Tibial artery (tissue), 4 donors: ENCODE measurements at places on chromosomes 7 and 10.

- DNase-seq = no peak
These were observed 30.3 kb downstream of the GATA3 start for GRCh38 chr10:8084799-8085198.

DNA sequence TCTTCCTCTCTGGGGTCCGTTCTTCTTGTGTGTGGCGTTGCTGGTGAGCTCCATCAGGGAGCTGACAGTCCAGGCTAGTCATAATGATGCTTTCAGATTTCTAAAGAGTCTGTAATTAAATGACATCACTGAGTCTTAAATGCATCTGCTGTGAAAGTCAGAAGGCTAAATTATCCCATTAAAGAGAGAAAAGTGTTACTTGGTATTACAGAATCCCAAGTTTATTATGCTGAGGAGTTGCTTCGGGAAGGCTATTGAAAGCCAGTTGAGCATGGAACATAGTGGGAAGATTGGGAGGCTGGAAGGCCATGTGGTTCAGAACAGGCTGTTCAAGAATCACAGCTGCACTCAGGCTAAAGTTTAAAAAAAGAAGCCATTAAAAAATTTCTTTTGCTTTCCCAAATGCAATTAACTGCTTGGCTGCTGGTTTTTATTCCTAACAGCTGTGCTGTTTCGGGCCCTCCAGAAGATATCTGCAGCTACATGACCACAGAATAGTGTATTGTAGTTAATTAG is 342.6 kb upstream of the LRGUK start:
- no peak for DNase-seq

DNA sequence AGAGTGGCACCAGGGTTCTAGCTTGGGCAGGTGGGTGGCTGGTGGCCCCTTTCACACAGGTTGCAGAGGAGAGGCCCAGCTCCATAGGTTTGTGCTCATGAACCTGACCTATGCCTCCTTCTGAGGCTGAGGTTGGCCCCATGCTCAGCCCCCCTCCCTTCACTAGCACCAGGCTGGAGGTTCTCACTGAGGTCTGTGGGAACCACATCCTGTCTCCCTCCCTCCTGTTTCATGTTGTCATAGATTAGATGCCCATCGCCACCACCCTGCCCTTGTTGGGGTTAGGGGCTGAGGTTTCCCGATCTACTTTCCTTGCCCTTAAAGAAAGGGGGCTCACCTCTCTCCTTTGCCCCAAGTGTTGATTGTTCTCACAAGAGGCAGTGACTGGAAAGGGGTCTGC is 14.7 kb downstream of the NEUROG3 start:
- no peak for DNase-seq

DNA sequence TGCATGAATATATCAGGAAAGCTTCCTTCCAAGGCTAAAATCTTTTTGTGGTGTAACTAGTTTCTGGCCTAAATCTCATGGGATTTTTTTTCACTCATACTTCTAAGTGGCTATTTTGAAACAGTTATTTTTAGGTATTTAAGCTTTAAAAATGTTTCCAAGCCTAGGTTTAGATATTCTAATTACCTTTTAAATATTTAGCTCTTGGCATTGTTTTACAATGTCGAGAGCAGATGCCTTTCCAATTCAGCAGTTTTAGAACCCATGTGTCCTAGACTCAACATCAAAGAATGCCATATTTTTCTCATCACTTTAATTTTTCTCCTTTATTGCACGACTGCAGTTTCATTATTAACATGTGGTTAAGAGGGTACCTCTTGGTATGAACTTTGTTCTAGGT is 27.1 kb upstream of the STOX1 start:
- DNase-seq = no peak
